ENCODE measurements at places on chromosomes 6 and 20. TPM values are rescaled to one million over a fixed set of nuclear protein-coding genes. Genes with fewer than 3 reads are reported as not detected.

DNA sequence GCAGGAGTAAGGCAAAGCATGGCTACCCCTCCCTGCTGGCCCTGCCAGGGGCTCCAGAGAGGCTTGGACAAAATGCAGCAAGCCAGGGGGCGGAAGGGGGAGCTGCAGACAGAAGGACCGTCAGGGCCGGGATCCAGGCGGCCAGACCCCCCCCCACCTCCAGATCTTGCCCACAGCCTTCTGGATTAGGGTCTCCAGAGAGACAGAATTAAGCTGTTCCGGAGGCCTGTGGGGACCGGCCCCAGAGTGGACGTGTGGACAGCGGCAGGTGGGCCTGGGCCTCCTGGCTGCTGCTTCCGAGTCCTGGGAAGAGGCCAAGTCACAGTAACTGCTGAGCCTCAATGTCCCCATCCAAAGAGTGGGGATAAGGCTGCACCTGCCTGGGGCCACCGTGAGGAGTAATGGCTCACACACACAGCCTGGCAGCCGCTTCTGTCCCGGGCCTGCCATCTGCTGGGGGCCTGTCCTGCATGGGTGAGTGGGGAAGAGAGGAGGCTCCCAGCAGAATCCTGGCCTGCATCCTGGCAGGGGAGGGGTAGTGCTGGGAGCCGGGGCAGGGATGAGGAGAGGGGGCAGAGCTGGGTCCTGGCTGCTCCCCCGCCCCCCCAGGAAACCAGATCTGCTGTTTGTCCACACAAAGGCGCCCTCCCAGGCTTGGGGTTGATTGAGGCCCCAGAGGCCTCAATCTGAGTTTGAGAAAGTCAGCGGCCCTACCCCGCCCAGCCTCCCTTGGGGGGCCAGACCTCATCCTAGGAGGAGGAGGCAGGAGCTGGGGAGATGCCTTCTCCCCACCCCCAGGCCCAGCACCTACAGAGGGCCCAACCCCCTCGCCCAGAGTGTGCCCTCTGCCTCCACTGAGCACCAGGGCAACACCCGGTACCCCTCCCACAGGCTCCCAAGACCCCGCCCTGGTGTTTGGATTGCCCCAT lies 3.9 kb downstream of the LAMA5 start:
- no peak for DNase-seq
- no peak overlapping the region for H3K4me3 ChIP-seq
- H3K36me3 ChIP-seq, result no peaks in the 10 kb centered on the region
- H3K27ac ChIP-seq, result no peak overlapping the region

DNA sequence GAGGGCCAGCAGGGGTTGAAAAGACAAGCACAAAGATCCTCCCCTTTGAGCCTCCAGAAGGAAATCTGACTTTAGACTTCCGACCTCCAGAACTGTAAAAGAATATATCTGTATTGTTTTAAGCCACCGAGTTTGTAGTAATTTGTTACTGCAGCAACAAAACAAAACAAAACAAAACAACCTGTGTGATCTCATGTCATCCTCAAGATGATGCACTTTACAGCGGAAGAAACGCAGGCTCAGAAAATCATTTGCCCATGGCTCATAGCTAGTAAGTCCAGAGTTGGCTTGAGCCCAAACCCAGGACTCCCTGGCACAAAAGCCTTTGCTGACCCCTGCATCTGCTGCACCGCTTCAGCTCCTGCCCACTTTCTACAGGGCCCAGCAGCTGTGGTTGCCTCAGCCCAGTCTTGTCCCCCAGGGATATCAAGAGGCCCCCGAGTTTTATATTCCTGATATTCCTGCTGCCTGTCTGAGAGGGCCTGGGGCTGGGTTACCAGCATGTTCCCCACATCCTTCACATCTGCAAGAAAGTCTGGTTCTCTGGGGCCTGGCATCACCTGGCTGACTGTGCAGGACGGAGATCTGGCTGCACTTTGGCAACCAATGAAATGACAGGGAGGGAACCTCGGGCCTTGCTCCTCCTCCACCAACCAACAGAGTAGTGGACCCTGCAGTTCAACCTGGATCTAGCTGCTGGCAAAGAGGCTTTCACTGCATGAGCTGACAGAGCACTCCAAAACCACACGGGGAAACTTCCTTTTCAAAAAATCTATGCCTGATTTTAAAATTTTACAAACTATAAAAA lies 56.9 kb downstream of the JPH2 start:
- peaks cover 2% of the 10 kb centered on the region for H3K27me3 ChIP-seq
- H3K36me3 ChIP-seq, result no peaks in the 10 kb centered on the region
- H3K27ac ChIP-seq, result no peak overlapping the region
- H3K4me1 ChIP-seq, result no peaks in the 10 kb centered on the region
- no peak for DNase-seq

GRCh38 chr6:88584581-88585275 lies 378.7 kb downstream of the RNGTT start:
- no peaks in the 10 kb centered on the region for H3K4me1 ChIP-seq
- no peak overlapping the region for H3K4me3 ChIP-seq
- no peak for DNase-seq
- peaks cover 21% of the 10 kb centered on the region for H3K27me3 ChIP-seq
- no peaks in the 10 kb centered on the region for H3K36me3 ChIP-seq
- no peak overlapping the region for H3K27ac ChIP-seq

GRCh38 chr20:58651559-58651945 lies 469 bp downstream of the STX16 start:
- H3K27ac ChIP-seq, result peak overlapping the region; percentile 100
- peaks cover 25% of the 10 kb centered on the region for H3K4me1 ChIP-seq
- H3K4me3 ChIP-seq, result peak overlapping the region; percentile 100
- DNase-seq, result no peak
- peaks cover 30% of the 10 kb centered on the region for H3K36me3 ChIP-seq

Gene OR10C1
- total RNA-seq, result not detected

Gene AMD1
- 90.5 TPM for total RNA-seq

All from activated CD4-positive, alpha-beta T cell treated with anti-CD3 and anti-CD28 coated beads for 36 hours (primary cell).